ENCODE measurements at places on chromosomes 4 and X.

GRCh38 chrX:9438933-9439494 lies 25.8 kb upstream of the TBL1X start:
- no peak for DNase-seq

DNA sequence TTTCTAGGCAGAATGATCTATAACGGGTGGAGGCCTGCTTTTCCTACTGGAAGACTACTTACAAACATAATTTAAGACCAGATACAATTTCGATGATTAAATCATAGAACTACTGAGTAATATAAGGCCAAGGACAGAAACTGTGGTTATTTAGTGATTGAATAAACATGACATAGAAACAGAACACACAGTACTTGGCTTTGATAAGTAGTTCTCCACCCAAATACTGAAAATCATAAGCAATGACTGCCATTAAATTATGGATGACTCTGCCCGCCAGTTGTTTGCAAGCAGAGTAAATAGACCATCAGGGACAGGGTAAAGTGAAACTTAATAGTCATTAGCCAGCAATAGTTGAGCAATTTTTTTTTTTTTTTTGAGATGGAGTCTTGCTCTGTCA lies 17.2 kb upstream of the SMIM14 start:
- DNase-seq = no peak

- no peak for DNase-seq
These were observed 68.2 kb downstream of the FAT4 start for GRCh38 chr4:125382995-125383394.

DNA sequence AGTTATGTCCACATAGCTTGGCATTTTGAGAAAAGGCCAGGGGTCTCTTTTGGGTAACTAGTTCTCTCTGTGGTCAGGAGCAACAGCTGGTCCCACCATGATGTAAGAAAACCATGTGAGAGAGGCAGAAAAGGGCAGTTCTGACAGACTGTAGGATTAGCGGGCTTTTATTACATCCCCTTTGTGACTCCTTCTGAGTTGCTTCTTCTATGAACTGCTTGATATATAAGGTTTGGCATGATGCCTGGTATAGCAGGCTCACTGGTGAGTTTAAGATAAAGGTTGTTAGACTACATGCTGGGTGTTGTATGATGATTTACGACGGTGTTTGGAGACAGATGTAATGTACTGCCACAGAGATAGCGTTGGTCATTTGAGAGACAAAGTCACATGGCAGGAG lies 2308.1 kb upstream of the AGA start:
- DNase-seq = no peak

GRCh38 chr4:154625971-154626370 lies 13.5 kb upstream of the FGG start:
- no peak for DNase-seq

DNA sequence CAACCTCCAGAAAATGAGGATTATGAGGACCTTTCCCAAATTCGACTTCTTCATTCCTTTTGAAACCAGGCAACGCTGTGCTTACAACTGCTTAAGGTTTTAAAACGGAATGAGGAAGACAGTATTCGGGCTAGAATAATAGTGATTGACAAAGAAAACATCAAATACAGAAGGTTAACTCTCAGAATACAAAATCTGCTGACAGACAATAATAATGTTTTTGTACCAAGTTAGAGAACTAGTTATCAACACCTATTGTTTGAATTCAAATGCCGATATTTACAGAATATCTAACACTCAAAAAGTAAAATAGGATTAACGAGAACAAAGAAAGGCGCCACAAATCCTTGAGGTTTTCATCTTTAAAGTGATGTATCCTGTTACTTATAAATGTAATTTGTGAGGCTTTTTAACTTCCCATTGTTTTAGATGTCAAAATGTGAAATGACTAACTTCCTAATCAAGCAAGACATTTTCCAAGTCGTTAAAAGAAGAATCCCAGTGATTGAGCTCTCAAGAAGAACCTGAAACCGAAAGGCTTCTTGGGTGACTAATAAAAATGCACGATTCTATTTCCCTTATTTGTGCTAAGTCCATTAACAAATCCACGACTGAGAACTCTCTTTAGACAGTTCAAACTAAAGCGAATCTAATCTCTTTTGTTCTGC lies 118.3 kb downstream of the SORBS2 start:
- no peak for DNase-seq

DNA sequence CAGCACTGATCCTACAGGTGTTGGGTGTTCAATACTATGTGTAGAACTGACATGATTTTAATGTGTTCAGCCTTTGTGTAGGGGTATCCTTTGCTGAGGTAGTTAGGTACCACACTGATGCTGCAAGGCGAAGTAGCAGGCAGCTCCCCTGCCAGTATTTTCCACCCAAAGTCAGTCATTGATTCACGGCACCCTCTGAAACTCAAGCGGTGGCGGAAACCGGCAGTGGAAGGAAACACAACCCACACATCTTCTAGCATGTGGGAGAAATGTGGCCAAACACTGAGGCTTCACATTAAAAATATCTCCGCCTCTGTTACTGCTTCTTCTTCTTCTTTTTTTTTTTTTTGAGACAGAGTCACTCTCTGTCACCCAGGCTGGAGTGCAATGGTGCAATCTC lies 126.3 kb downstream of the AASDH start:
- DNase-seq = no peak

- DNase-seq = no peak
These were observed 30.3 kb downstream of the INPP4B start for GRCh38 chr4:142815834-142816233.

DNA sequence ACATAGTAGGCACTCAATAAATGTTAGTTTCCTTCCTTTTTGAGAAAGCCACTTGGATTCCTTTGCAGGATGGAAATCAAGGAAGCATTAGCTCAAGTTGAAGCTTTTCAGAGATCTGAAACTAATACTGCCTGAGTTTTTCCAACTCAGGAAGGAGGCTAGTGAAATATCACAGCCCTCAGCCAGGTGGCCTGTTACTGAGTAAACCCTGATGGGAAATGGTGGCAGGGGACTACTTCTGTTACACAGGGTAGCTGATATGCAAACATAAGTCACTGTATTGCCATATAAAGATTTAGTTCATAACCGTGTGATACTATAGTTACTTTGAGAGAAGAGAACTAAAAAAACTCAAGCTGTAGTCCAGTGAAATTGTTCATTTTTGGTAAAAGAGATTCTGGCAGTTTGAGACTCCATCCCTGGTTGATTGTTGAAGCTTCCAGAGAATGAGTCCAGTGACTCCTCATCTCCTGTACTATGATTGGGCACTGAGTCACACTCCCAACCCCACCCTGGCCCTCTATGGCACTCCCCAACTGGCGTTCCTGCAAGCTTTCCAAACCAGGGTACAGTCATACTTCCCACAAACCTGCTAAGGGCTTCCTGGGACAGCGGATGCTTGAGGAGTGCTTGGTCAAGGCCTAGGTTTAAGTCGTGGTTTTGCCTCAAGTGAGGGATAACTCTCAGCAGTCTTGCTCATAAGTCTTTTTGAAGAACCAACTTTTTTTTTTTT lies 81.8 kb downstream of the MID1IP1 start:
- no peak for DNase-seq

DNA sequence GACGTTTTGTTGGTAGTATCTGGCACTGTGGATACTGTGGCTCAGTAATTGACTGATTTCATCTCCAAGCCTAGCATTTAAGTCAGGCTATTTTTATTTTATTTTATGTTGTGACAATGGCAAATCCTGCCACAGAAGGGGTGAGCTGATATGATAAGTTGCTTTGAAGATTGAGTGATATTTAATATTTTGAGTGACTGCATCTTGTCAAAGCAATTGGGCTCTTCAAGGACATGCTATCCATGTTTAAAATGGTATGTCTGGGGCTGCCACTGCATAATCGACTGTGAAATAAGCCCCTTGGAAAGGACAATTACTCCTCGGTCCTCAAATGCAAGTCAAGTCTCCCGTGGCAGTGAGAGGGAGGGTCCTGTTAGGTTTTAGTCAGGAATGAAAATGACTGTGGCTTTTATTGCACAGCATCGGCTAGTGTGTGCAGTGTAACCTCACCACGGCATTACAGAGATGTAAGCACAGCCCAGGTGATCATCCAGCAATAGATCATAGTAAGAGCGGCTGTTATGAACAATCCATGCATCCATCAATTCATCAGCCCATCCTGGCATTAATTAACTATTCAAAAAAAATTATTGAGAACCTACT lies 178.2 kb downstream of the GBA3 start:
- DNase-seq = no peak

DNA sequence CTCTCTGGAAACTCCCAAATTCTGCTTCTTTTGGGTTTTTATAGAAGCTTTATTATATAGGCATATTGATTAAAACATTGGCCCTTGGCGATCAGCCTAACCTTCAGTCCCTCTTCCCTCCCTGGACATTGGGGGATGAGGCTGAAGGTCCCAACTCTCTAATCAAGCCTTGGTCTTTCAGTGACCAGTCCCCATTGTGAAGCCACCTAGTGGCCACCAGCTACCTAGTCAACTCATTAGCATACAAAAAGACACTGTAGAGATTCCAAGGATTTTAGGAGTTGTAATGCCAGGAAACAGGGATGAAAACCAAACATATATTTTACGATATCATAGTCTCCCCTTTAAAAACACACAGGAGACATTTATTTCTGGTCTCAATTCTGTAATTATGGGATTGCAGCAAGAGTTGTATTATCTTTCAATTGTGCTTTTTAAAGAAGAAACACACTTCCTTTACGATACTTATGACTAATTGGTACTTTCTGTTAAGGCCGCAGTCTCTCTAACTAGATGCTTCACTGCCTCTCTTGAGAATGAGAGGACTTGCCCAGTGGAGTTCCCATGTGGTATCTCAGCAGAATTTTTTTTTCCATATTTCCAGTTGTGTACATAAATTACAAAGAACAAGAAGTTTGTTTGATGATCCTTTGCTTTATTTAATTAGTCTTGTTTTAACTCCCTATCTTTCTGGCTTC lies 58.2 kb downstream of the WDR17 start:
- DNase-seq = no peak

GRCh38 chr4:163166041-163166579 lies 580 bp downstream of the NAF1 start:
- peak; percentile 18 for DNase-seq

DNA sequence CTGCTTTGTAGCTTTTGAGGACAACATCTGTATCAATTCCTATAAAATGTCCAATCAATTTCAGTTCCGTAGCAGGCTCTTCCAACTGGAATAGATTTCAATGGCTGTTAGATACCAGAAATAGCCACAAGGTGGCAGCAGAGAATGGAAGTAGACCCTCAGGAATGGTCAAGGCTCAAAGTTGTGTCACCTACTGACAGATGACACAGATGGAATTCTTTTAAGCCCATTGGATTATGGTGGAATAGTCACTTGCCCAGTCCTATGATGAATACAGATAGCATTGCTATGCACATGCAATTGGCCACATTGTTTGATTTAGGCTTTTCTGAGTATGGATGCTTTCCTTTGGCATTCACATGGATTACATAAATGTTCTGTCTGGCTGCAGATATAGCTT lies 130.4 kb upstream of the RADX start:
- DNase-seq = no peak

DNA sequence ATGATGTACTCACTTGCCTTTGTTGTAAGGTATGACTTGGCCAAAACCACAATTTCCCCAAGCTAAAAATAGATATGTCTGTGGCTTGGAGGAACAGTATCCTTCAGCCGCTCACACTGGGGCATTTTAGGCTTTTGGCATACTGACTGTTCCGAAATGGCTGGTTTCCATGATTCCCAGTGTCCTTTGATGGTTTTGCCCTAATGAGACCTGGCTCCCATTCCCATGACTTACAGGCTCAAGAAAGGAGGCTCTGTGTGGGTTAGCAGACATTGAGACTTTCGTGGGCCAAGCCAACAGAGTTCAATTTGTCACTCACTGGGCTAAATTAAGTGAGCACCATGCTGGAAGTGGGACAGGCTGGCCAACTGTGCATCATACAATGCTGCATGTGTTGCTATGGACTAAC lies 150.6 kb downstream of the CEP135 start:
- no peak for DNase-seq

DNA sequence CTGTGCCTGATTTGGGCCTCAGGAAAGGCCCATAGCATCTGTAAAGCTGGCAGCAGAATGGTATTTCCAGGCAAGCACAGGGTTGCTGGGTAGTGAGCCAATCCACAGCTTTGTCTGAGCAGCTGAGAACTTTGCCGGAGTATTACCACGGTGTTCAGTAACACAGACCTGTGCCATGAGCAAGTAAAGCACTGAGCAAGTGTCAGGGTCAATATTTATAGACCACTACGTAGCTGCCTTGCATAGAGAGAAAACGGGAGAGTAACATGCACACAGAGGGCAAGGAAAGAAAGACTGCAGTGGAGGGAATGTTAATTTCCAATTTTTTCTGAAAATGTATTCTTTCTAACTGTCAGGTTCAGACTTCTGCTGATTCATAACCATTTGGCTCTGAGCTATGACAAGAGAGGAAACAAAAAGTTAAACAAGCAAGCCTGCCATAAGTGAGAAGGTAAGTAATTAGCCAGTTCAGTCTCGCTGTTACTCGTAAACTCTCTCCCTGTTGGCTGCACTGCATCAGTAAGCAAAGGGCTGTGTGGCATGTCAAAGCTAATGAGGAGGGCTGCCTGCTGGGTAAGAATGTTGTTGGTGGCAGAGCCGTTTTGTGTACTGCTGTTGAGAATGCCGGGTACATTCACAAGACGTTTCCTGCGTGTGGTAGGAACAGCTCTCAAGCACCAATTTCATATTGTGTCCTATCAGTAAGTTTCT lies 238.1 kb downstream of the BMPR1B start:
- DNase-seq = no peak

- no peak for DNase-seq
These were observed 21.7 kb upstream of the CD38 start for GRCh38 chr4:15756361-15756861.

DNA sequence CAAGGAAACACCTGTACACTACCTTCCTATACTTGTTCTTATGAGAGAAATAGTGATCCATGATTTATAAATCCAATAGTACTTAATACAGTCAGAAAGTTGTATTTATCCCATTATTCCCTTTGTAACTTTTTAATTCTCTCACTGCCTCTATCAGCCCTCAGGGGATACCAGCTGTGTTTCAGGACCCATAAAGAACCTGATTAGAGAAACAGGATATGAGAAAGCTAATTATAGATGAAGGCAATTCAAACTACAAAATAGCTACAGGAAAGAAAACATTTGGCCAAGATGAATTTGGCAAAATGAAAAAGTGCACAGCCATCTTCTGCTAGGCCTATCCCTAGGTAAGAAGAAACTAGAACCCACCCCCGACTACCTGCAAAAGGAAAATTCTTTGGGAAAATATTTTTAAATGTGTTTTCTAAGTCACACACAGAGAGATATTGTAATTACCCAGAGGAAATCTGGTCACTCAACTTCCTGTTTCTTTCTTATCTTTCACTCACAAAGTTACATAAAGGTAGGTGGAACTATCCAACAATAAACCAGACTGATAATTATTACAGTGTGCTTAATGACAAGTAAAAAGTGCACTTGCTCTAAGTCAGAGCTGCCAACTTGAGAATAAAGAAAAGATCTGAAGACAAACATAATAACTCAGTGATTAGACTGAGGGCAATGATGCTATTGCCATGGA lies 836.5 kb upstream of the HTR2C start:
- no peak for DNase-seq

DNA sequence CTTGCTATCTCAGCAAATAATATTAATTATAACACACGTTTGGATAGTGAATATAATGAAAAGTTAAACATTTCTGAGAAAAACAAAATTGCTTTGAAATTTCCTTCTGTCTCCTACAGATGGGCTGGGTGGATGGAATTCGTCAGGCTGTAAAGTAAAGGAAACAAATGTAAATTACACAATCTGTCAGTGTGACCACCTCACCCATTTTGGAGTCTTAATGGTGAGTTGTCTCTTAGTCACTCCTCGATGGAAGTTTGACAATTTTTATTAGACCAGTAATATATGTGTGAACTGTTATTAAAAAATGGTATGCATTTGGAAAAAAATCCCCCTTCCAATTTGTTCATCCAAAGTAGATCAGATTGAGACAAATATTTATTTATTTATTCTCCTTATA lies 92.5 kb upstream of the BRS3 start:
- no peak for DNase-seq
